ENCODE measurements at places on chromosomes 3 and 15.
A peak's percentile ranks its signal among the peaks of the same experiment; 100 is the strongest.

- no peak for DNase-seq
Measured at GRCh38 chr3:82259994-82260393, 498.5 kb upstream of the GBE1 start.

DNA sequence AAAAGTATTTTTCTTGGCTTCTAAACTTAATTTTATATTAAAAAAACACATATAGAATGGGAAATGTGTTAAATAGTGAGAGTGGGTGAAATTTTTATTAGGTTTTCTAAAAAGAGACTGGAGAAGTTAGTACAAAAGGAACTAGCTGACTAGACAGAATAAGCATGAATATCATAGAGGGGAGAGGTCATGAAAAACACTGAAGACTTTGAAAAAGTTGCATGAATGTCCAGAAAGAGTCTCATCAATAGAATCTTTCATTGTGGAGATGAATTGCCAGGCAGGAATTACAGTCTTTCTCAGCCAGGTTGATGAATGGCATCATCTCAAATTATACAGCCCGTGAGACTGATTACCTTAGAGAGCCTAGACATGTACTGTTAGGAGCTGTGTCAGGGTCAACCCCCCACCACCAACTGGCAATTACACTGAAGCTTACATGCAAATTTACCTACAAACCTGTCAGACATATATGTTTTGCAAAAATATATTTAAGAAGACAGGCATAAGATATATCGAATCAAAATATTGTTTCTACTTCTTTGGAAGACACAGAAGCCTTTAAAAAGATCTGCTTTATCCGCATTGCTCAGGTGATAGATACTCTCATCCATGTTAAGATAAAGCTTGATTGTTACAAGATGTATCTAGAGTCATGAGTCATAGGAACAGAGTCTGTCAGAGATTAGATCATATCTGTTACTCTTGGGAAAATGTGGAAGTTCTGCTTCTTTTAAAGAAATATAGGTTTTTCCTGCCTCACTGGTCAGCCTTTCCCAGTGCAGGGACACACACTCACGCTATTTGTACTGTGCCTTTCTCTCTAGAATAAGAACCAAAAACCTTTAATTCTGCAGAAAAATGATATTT lies 34.8 kb upstream of the PFN2 start:
- DNase-seq: no peak

DNA sequence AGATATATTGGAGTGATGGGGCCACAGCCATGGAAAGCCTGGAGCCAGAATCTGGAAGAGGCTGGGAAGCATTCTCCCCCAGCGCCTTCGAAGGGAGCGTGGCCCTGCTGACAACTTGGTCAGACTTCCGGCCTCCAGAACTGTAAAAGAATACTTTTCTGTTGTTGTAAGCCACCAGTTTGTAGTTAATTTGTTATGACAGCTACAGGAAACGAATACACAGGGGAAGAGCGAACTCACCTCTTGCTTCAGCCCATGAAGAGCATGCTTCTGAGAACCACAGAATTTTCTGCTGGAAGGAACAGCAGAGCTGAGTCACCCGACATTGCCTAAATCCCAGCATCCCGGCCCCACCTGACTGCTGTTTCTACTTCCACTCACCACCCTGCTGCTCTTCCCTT lies 501.7 kb downstream of the SHQ1 start:
- no peak for DNase-seq

- DNase-seq: no peak
Measured at GRCh38 chr3:42195879-42196330, 70.1 kb downstream of the CCK start.

GRCh38 chr3:99720985-99721632 lies 82.7 kb downstream of the COL8A1 start:
- no peak for DNase-seq

DNA sequence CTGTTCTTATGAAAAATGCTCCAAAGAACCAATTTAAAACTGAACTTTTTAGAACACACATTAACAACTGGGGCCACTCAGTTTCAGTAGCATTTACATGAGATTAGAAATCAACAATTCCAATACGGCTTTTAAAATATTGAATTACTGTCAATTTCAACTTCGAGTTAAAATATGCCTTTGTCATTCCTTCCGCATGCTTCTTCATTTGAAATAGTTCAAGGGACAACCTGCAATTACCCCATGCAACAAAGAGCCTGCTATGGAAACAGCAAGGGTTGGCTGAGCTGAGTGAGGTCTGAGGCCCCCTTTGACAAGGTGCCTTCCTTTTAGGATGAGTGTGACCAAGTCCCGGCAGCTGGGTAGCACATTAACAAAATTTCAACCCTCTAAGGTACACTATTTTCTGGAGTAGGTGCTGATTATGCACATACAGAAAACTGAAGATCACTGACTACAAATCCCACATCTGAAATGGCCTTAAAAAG lies 11.6 kb downstream of the PDCD10 start:
- no peak for DNase-seq

DNA sequence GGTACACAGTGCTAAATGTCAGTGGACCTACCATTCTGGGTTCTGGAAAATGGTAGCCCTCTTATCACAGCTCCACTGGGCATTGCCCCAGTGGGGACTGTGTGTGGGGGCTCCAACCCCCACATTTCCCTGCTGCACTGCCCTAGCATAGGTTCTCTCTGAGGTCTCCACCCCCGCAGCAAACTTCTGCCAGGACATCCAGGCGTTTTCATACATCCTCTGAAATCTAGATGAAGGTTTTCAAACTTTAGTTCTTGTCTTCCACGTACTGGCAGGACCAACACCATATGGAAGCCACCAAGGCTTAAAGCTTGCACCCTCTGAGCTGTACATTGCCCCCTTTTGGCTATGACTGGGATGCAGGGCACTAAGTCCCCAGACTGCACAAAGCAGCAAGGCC lies 788.2 kb upstream of the ALCAM start:
- DNase-seq: no peak

DNA sequence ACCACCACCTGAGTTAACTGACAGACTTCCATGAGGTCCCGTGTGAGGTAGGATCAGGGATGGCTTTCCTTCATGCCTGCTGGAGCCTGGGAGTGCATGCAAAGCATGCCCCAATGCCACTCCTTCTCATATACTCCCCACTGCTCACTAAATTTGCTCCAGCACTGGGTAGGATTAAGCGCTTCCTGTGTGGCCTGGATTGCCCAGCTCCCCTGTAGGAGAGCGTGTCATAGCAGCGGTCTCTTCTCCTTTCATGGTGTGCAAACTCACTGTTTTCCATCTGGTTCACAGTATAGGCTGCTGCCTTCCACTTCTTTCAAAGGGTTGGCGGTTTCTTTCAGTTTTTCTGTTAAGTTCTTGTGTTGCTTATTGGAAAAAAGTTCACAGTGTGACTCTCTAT lies 34.1 kb upstream of the ABI3BP start:
- DNase-seq: no peak

GRCh38 chr15:68412218-68412617 lies 19.7 kb downstream of the ITGA11 start:
- no peak for DNase-seq

- DNase-seq: peak; percentile 60
Measured at GRCh38 chr3:142447301-142447851, 461 bp downstream of the XRN1 start.

DNA sequence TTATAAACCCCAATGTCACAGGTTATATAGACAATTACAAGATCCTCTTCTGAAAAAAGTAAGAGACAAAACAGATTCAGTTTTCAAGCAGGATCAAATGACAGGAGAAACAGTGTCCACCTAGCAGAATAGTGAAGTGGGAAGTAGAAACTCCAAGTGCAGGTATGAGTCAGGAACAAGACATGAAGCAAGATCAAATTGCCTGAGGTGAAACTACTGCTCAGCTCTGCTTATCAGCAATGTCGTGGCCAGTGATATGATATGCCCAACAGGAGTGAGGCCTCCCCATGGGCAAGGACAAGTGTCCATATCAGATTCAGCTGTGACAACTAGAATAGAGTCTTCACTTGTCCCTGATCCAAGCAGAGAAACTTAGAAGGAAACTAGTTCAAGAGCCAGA lies 100.0 kb downstream of the ZMAT3 start:
- no peak for DNase-seq

DNA sequence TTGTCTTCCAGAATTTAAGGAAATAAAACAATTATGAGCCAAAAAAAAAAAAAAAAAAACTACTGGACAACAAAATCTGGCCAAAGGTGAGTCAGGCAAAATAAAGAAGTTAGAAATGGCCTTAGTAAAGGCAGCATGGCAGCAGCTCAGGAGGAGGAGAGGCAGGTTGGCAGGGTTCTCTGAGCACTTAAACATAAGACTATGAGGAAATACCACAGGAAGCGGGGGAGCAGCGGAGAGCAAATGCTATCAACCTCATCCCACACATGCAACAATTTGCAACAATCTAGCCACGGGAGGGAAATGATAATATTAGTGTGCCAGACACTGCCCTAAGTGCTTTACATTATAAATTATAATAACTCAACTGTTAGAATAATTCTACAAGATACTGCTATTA lies 247.3 kb upstream of the NSMCE3 start:
- no peak for DNase-seq

- DNase-seq: no peak
Measured at GRCh38 chr3:69276884-69277283, 109.0 kb downstream of the FRMD4B start.

DNA sequence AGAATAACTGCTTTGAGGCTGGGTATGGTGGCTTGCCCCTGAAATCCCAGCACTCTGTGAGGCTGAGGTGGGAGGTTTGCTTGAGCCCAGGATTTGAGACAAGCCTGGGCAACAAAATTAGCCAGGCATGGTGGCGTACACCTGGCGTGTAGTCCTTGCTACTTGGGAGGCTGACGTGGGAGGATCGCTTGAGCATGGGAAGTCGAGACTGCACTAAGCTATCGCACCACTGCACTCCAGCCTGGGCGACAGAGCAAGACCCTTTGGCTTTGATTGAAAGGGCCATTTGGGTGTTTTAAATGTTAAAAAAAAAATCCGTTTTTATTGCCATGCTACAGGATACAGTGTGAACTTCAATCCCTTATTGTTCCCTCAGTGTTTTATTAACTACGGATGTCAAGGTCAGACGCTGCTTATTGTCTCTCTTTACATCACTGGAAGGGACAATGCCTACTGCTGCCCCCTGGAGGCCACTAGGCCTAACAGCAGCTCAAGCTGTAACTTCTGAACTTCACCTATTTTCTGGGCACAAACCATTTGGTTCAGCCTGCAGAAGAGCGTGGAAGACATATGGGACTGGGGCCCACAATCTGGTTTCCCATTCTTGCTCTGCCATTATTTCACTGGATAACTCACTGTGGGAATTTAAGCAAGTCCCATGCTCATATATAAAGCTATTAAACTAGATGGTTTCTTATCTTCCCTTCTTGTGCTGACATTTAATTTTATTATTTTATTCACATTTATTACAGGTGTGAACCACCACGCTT lies 15.3 kb upstream of the IREB2 start:
- peak; percentile 55 for DNase-seq

DNA sequence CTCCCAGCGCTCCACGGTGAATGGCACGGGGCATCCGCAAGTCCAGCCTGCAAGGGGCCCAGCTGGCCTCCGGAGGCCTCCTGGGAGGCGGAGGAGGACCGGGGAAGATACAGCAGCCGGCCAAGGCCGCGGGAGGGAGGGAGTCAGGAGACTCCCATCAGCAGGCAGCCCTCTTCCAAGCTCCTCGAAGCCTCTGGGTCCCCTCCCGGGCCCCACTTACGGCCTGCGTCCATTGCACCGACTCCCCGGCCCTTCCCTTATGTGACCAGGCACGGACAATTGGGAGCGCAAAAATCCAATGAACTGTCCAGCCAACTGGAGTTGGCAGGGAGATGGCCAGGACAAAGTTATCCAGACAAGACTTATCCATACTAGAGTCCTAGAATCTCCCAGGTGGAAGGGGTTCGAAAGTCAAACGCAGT lies 668 bp downstream of the MFGE8 start:
- DNase-seq: no peak

DNA sequence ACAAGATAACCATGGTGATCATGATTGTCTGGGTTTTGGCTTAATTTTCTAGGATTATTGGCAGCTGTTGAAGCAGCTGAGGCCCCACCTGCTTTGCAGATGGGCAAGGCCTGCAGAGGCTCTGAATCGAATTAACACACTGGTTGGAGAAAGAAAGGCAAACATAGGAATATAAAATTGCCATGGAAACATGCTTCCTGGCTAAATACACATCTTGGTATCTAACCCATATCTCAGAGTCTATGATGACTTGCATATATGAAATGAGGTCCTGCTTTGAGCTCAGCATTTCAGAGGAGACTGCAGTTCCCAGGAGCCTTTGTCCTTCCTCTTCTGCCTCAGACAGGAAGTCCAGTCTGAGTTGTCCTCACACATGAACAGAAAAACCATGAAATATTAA lies 24.3 kb upstream of the SV2B start:
- no peak for DNase-seq

DNA sequence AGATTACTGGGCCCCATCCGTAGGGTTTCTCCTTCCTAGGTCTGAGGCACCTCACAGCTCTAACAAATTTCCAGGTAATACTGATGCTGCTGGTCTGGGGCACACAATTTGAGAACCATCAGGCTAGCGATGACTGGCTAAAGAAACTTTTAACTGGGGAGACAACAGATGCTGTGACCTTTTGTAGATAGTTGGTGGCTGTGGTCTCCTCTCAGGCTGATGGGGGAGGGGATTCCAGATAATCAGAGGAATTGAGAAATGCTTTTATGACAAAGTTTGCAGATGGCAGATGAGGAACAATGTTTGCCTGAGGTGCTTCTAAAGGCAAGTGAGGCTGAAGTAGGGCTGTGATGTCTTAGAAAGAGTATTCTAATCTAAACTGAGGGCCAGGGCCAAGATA lies 13.8 kb upstream of the CCR9 start:
- DNase-seq: no peak

DNA sequence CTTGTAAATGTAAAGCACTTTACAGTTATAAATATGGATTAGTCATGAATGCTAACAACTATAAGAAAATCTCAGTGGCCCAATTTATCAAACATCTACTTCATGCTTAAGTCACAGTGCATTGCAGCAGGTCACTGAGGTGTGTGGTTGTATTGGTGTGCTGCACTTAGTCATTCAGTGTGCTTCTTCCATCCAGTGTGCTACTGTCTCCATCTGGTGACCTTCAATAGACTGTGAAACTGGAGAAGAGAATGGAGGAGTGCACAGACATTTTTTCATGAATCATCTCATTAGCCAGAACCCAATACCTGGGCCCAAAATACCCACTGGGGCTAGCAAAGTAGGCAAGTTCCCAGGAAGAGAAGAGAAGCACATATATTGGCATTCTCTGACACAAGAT lies 199.6 kb downstream of the SHOX2 start:
- no peak for DNase-seq

GRCh38 chr3:72154391-72155335 lies 369.7 kb upstream of the PROK2 start:
- no peak for DNase-seq

Data from activated naive CD8-positive, alpha-beta T cell treated with anti-CD3 and anti-CD28 coated beads for 36 hours (primary cell).